ENCODE measurements at places on chromosomes 13 and 19. TPM values are rescaled to one million over a fixed set of nuclear protein-coding genes. Genes with fewer than 3 reads are reported as not detected.

GGACT gene
- total RNA-seq, result 6.0 TPM

GSX1 gene
- not detected for total RNA-seq

ARGLU1 gene
- total RNA-seq, result 86.4 TPM

C19orf18 gene
- not detected for total RNA-seq

ZNF536 gene
- not detected for total RNA-seq

TEX26 gene
- not detected for total RNA-seq

GNA15 gene
- 140 TPM for total RNA-seq

ZNF507 gene
- 30.8 TPM for total RNA-seq

ZNF285 gene
- not detected for total RNA-seq

SPTBN4 gene
- 0.15 TPM for total RNA-seq

PLIN5 gene
- not detected for total RNA-seq

KIR3DL1 gene
- total RNA-seq, result not detected

KLK14 gene
- 0.93 TPM for total RNA-seq

KIR3DL2 gene
- total RNA-seq, result 0.96 TPM

ZFR2 gene
- total RNA-seq, result 0.32 TPM

KANK3 gene
- total RNA-seq, result 1.5 TPM

RDH13 gene
- total RNA-seq, result 19.6 TPM

C19orf73 gene
- 1.1 TPM for total RNA-seq

TLE2 gene
- 0.61 TPM for total RNA-seq

CYP4F2 gene
- not detected for total RNA-seq

RFC3 gene
- total RNA-seq, result 31.5 TPM

AP1M1 gene
- total RNA-seq, result 142 TPM

ZSCAN22 gene
- total RNA-seq, result 4.5 TPM

COL4A2 gene
- 0.37 TPM for total RNA-seq

CXCL17 gene
- not detected for total RNA-seq

LHB gene
- total RNA-seq, result not detected

ATXN8OS gene
- total RNA-seq, result not detected

HSPB6 gene
- not detected for total RNA-seq

ZNF439 gene
- 7.4 TPM for total RNA-seq

DAND5 gene
- not detected for total RNA-seq

MAP4K1 gene
- total RNA-seq, result 314 TPM

AMH gene
- 5.4 TPM for total RNA-seq

FCAR gene
- total RNA-seq, result not detected

LRP3 gene
- 0.10 TPM for total RNA-seq

SLC35E1 gene
- total RNA-seq, result 63.4 TPM

TEX101 gene
- not detected for total RNA-seq

All from T-helper 1 cell treated with Interleukin-12 subunit alpha and Interleukin-12 subunit beta and Interleukin-4 antibody, amounts not matched to agents 30 ng/mL and 1 ng/mL, for 36 hours (primary cell).